ENCODE measurements at places on chromosomes 3 and 15. TPM values are rescaled to one million over a fixed set of nuclear protein-coding genes. Genes with fewer than 3 reads are reported as not detected.

CDHR4 gene
- total RNA-seq = not detected

KY gene
- not detected for total RNA-seq

KBTBD12 gene
- not detected for total RNA-seq

GP5 gene
- total RNA-seq = 0.31 TPM

OR4M2 gene
- not detected for total RNA-seq
